GDM1 (cell line): ENCODE measurements at places on chromosomes 3 and 15.

GRCh38 chr3:32246079-32246675 is 7.7 kb downstream of the CMTM8 start:
- no peak for DNase-seq

DNA sequence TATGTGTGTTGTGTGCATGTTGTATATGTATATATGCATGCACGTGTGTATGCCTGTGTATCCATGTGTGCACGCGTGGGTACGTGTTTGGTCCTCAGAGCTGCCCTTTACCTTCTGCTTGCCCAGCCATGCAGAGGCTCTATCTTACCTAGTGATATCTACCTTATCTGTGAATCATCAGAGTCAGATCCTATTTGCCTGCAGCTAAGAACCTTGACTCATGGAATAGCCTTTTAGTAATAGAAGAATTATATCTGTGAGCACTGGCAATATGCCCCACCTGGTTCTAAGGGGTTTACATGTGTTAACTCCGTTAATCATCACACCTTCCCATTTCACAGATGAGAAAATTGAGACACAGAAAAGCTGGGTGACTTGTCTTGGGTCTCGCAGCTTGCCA is 11.0 kb downstream of the PGPEP1L start:
- no peak for DNase-seq

DNA sequence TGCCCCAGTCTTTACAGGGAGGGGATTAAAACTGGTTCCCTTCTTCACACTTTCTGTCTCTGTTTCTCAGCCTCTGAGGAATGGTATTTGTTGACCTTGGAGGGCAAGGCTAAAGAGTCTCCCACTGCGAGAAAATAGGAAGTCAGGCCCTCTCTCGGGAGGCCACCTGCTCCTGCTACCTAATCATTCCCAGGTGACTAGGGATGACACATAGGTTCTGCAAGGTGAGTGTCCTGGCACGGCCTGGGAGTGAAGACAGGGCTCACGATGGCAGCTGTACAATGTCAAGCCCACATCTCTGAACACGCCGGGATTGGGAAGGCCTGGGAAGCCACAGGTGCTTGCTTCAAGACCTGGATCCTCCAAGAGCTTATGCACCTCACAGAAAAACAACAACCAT is 314.2 kb downstream of the NTRK3 start:
- no peak for DNase-seq

DNA sequence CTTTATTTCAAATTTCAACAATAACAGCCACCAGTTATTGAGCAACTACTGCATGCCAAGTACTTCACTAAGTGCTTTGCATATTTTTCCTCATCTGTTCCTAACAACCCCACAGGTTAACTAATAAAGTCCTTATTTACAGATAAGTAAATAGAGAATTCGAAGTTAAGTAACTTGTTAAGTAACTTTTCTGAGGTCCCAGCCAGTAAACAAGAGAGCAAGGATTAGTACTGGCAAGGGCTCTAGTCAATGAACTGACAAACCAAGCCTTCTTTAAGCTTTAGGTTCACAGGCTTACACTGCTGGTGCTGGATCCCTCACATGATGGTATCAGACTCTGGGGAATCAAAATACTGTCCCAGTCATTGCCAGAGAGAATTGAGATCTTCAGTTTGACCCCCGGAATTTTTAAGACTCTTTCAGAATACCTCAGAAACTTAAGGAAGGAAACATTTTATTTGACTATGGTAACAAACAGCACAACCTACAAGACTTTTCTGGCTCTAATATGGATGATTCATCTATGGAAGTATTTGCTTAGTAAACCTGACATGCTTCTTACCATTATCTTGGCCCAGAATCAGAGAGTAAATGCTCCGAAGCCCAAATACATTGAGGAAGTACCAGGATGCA is 16.5 kb downstream of the EMC3 start:
- DNase-seq, result no peak

- no peak for DNase-seq
Observed at GRCh38 chr3:172065967-172066762, 26.8 kb downstream of the FNDC3B start.

DNA sequence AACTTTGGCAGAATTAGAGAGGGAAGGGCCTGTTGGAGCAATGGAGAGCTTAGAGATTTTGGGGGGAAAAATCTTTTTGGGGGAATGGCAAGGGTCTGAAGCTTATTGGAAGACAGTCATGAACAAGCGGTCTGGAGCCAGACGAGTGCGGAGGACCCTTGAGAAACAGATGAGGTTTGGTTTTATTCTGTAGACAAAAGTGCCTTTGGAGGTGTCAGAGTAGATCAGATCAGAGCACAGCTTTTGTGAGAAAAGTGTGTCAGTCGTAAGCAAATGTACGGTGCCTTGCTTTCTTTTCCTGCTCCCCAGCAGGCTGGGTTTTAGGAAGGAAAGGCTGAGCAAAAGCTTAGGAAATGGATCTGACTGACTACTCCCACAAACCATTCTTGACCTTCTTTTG is 236.8 kb upstream of the TPRG1 start:
- no peak for DNase-seq

DNA sequence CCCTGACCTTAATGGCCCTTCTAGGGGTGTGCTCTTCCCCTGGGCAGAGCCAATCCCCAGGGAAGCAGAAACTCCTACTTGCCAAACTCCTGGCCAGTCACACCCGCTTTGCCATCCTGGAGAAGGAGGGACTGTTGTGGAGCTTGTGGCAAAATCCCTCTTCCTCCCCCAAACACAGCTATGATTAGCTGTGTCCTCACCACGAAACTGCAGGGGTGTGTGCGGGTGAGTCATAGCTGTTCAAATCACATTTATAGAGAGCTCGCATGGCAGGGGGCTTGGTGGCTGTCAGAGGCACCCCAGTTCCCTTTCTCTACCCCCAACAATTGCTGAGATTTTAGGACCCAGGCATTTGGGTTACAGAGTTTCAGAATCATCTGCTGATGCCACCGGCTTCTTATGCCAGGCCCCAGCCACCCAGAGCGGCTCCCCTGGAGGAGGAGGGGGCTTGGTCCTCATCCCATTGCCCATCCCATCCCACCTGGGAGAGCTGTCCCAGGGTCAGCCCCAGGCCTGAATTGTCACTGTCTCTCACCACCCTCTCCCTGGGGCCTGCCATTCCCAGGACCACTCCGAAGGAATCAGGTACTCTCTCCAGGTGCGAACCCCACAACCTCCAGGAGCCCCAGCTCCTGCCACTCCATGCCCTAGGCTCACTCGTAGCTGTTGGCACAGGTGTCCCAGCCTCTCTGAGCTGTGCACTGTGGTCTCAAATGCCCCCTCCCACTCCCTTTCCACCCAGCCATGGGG is 28.8 kb upstream of the MAGEF1 start:
- no peak for DNase-seq

GRCh38 chr15:44194323-44195150 is 534 bp downstream of the FRMD5 start:
- no peak for DNase-seq

- no peak for DNase-seq
Observed at GRCh38 chr3:71072986-71073385, 510.5 kb downstream of the FOXP1 start.

- no peak for DNase-seq
Observed at GRCh38 chr3:196189566-196190347, 21.4 kb downstream of the ZDHHC19 start.

GRCh38 chr3:67075295-67075694 is 77.2 kb downstream of the KBTBD8 start:
- DNase-seq, result no peak

DNA sequence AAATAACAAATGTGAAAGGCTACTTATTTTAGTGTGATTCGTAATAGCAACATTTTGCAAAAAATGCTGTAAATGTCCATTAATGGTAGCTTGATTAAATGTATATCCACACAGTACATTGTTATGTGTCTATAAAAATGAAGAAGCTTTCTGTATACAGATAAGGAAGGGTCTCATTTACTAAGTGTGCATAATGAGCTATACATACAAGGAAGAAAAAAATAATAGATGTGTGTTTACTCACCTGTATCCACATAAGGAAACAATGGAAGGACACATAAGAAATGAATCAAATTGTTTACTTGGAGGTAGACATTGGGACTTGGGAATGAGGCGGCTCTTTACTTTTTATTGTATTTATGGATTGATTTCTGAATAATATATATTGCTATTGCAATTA is 34.9 kb downstream of the MED12L start:
- DNase-seq, result no peak

DNA sequence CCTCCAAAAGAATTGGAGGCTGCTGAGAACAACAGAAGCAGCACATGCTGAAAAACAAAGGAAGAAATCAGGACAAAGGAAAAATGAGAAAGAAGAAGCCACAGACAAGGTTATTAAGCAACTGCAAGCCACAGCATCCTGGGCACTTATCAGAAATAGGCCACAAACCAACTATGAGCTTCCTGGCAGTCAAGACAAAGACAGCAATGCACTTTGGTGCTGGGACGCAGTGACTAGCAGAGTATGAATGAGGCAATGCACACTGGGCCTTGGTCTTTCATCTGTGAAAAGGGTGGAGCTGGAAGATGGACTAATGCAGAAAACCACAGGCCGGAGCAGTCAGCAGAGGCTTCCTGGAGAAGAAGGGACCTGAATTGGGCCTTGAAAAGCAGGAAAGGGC is 56.0 kb upstream of the LINGO1 start:
- DNase-seq, result no peak

GRCh38 chr15:91634179-91634578 is 219.3 kb upstream of the SLCO3A1 start:
- no peak for DNase-seq

DNA sequence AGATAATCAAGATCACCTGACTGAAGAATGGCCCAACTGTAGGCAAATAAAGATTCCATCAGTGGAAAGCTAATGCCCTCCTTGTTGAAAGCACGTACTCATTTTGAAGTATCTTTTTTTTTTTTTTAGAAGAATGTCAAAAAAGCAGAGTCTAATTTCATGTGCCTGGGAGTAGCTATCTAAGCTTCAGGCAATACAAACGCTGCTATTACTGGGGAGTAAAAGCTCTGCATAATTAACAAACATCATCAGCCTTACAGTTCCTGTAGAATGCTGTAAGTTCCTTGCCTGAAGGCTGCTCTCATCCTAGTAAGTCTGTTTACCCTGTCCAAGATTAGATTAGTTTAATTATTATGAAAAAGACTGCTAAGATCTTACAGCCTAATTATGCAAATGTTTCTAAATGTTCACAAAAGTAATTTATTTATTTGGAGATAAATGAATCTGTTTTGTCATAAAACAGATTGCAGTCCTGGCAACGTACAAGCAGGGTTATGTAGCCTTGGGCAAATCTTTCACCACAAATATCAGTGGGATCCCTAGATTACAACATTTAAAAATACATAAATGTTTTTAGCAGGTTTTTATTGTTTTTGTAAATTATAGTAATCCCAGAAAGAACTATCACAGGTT is 451.3 kb upstream of the AGTR1 start:
- no peak for DNase-seq

GRCh38 chr3:17054982-17055343 is 170.2 kb downstream of the PLCL2 start:
- no peak for DNase-seq

DNA sequence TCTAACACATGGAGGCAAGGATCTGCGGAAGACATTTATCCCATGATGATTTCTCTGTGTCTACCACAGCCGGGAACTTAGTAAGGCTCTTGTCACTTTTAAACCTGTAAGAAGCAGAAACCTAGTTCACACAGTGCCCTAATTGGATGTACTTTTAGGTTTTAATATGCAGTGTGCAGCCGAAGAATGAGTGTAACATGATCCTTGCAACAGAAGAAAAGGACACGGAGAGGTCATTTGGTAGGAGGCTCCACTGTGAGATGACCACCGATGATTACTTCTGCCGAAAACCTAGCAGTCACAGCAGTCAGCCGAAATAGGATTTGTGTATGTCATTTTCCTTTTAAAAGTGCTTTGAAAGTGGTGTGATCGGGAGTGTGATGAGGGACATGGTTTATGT is 6.8 kb downstream of the CACNA1D start:
- no peak for DNase-seq

DNA sequence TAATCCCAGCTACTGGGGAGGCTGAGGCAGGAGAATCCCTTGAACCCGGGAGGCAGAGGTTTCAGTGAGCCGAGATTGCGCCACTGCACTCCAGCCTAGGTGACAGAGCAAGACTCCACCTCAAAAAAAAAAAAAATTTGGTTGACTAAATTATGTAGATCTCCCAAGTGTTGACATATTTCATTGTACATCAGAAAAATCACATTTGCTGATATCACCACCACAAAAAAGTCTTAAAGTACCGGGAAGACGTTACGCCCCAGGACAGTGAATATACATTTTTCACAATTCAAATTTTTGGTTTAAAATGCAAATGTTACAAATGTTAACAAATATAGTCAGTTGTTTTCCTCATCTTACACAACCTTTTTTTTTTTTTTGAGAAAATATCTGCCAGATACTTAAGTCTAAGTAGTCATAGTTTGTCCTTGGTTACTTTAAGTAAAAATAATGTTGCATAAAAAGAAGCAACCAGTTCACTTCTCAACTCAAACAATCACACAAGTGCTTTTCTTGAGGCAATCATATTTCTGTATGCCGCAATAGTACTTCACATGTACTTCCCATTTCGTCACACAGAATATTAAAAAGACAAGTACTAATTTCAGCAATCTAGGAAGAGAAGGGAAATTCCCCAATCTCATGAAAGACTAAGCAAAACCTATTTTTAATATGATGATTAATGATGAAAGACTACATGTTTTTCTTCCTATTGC is 41.0 kb upstream of the TCF12 start:
- DNase-seq, result no peak

DNA sequence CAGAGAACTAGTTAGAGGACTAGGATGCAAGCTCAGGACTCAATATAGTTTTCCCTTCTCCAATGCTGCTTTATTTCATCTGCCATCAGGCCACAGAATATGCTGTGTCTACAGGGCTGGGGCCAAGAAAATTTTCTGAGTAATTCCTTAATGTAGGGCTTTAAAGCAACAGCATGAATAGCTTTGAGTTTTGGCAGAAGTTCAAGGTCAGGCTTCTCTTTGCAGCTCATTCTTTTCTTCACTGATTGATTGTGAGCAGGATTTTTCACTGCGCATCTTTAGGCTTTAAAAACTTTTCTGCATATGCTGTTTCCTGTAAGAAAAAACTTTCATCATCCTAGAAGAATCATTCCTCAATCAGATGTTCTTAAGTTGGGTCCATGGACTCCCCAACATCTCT is 4.6 kb downstream of the TMEM108 start:
- DNase-seq, result no peak
